ENCODE measurements at places on chromosomes 7 and 10.

GRCh38 chr10:95388109-95388471, 97.3 kb upstream of the PDLIM1 start:
- no peak for DNase-seq

DNA sequence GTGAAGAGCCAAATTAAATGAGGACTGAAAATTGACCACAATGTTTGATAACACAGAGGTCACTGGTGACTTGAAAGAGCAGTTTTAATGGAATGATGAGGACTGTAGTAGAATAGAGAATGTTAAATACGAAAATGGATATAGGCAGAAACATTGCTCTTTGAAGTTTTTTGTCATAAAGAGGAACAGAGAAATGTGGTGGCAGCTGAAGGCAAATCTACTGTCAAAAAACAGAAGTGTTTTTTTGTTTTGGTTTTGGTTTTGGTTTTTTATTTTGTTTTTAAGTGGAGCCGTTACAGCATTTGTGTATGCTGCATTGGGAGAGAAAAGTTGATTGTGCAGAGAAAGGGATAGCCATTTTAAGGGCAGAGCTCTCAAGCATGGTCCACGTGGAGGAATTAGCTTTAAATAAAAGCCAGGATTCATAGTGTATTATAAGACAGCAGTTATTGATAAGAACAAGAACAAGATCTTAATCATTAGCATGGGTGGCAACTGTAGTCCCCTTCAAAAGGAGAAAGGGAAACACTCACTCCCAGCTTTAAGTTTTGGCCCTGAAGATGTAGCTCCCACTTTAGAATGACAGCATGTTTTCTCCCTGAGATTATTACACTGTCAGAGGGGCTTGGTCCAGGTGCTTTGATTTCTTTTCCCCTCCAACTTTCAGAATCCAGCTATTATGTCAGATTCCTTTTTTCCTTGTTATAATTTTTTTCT, 156.7 kb upstream of the BET1 start:
- DNase-seq: no peak

DNA sequence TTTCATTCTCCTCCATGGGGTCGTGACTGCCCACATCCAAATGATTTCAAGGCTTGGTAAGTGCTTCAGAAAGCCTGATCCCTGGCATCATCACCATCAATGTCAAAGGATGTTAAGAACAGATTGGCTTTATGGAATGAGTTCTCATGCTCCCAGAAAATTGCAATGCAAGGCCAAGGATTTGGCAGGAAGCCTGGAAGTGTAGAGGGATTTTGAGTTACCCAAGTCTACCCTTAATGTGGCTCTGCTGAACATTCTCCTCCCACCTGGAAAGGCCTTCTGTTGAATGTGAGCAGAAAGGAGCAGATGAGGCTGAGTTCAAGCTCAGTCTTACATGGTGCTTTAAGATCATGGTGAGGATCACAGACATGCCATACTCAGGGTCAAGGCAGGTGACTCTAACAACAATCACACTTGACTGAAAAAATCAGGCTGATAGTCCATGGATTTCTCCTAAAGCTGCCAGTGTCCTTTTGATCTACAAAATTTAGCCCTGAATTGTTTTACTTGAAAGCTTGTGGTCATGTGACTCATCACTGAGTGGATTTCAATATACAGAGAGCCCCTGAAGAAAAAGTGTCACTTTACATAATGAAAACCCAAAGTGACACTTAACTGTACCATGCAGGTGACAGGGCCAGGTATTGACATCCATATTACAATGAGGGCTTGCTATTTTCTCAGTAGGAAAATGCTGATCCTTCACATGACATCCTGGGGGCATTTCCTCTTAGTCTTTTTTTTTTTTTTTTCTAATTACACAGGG, 111.1 kb upstream of the PDLIM1 start:
- no peak for DNase-seq

DNA sequence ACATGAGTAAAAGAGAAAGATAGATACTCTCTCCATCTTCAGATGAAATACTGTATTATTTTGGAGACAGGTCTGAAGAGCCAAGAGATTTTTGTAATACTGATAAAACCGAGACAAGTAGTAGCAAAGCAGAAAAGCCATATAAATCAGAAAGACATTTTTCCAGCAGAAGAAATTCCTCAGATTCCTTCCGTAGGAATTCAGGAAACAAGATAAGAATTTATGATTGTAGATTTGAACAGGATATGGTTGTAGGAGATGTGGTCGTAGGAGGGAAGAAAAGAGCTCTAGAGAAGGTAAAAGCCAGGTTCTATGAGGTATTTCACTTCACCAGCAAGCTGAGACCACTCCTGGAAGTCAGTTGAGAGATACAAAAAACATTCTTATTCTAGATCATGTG, 17.6 kb upstream of the AASS start:
- no peak for DNase-seq

GRCh38 chr10:31686599-31686998, 242.0 kb downstream of the ARHGAP12 start:
- DNase-seq: no peak

DNA sequence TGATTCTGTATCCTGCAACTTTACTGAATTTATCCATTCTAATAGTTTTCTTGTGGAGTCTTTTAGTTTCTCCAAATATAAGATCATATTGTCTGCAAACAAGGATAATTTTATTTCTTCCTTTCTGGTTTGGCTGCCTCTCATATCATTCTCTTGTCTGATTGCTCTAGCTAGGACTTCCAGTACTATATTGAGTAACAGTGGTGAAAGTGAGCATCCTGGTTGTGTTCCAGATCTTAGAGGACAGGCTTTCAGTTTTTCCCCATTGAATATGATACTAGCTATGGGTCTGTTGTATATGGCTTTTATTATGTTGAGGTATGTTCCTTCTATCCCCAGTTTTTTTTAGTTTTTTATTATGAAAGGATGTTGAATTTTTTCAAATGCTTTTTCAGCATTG, 28.2 kb downstream of the KLHL7 start:
- no peak for DNase-seq

GRCh38 chr10:98460837-98461499, 14.2 kb upstream of the HPS1 start:
- no peak for DNase-seq

- no peak for DNase-seq
Observed at GRCh38 chr7:96691702-96692101, 17.9 kb downstream of the SEM1 start.

- DNase-seq: no peak
Observed at GRCh38 chr10:100519311-100520051, at the start of gene SEC31B. TSS of gene SEC31B (minus strand) at chr10:100519861. CDS start at chr10:100516952, 2,909 bp downstream.

DNA sequence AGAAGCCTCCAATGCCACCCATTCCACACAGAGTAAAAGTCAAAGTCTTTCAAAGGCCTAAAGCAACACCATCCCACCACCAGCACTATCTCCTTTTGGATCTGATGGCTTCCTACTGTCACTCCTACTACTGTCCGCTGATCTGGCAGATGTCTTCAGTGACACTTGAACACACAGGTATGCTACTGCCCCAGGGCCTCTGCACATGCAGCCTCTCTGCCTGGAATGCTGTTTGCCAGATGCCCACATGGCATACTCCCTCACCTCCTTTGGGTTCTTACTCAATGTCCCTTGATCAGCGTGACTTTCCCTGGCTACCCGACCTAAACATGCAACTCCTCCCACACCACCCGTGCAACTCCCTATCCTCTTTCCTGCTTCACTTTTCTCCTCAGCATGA, 512.4 kb downstream of the KCNMA1 start:
- no peak for DNase-seq

- no peak for DNase-seq
Observed at GRCh38 chr7:28649811-28650210, 237.5 kb downstream of the CREB5 start.

- no peak for DNase-seq
Observed at GRCh38 chr10:35961501-35961900, 319.4 kb upstream of the FZD8 start.

GRCh38 chr10:126716366-126716765, 45.9 kb upstream of the C10orf90 start:
- no peak for DNase-seq

DNA sequence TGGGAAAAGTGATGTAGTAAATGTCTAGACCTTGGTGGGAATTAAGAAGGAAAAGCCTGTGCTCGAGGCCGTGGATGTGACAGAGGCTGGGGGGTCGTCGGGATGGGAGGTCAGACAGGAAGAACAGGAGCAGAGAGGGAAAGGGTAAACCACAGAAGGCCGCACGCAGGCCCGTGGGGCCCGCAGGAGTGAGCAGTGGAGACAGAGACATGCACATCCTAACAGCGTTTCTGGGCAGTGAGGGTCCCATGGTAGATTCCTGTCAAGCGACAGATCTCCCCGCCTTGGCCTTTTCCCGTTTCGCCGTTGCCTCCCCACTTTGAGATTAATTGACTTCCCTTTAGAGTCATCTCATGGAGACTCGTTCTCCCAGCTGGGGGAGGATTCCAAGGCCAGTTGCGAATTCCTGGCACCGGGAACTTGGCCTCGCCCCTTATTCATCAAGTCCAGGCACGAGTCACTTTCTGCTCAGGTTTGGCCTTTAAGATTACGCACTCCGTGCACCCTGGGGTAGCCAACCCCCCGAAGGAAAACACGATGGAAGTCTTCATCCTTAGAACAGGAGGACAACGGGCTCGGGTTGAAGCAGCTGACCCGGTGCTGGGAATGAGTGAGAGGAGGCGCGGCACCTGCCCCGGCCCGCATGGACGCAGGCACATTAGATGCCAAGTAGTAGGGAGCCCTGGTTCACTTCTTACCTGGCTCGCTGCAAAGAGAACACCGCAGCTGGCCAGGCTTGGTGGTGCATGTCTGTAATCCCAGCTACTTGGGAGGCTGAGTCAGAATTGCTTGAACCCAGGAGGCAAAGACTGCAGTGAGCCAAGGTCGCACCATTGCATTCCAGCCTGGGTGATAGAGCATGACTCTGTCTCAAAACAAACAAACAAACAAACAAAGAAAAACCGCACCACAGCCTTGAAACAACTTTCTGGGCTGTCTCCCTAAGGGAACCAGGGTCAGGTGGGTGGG, 315.2 kb upstream of the SHH start:
- no peak for DNase-seq

DNA sequence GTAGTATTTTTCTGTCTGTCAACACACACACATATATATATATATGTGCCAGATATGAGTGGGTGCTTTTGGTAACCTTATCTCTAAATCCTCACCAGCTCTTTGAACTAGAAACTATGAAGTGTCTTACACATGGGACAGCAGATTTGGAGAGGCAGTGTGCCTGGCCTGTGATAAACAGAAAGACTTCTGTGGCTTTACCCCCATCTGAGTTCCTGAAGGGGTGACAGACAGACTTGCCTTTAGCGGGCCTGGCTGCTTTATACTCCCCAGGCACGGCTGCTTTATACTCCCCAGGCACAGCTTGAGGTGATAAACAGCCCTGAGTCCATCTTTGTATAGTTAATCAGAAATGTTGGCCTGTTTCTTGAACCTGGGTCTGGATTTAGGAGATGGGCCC, 5.6 kb downstream of the BAG3 start:
- no peak for DNase-seq

DNA sequence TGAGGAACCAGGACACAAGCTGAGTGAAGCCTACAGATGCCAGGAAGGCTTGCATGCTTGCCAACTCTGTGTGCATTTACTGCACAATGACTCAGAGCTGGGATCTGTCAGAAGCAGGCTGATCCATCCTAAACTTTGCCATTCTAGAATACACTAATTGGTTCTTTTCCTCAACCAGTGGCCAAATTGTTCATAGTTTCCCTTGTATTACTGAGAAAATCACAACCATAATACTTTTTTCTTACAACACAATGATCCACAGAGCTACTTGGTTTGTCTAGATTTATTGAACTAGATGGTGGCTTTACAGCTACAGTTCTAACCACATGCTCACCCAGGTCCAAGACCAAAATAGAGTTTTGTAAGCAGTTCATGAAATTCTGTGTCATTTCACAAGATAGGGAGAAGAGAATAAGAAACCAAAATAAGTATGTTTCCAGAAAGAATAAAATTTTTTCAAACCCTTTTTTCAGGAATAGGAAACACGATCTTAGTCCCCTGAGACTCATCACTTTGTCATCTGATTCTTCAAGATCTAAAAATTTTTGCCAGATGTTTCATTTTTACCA, 21.0 kb upstream of the LRRC17 start:
- DNase-seq: no peak

GRCh38 chr10:53489335-53490182, 717.0 kb upstream of the MBL2 start:
- no peak for DNase-seq

GRCh38 chr7:128307061-128307460, 36.6 kb downstream of the RBM28 start:
- DNase-seq: no peak

DNA sequence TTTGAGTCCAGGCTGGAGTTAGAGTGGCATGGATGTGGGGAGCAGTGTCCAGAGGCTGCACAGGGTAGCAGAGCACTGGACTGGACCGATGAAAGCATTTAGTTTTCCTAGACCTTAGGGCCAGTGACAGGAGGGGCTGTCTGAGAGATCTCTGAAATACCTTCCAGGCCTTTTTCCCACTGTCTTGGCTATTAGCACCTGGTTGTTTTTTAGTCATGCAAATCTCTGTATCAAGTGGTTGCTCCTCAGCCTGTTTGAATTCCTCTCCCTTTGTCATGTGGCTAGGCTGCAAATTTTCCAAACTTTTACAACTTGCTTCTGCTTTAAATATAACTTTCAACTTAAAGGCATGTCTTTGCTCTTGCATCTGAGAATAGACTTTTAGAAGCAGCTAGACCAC, 504.3 kb upstream of the VSTM2A start:
- no peak for DNase-seq

- no peak for DNase-seq
Observed at GRCh38 chr10:42827201-42827600, 44.6 kb downstream of the BMS1 start.

- DNase-seq: no peak
Observed at GRCh38 chr7:42852531-42852930, 59.3 kb downstream of the C7orf25 start.

DNA sequence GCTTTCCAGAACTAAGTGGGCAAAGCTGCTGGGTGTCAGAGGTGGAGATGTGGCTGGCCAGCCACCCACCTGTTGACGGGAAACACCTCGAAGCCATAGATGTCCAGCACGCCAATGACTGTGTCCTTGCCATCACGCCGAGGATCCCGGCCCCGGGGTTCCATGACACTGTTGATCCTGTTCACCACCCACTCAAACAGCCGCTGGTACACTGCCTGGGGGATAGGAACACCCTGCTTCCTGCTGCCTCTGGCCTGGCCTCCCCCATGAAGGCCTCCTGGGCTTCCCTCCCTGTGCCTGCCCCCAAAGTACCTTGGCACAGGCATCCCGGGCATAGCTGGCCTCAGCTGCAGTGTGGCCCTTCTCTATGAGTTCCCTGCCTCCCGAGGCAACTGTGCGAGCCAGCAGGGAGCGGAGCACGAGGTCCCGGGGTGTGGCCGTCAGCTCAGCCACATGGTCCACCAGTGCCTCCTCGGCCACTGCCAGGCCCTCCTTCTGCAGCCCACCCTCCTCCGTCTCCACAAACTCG, 8.2 kb downstream of the MYO1G start:
- DNase-seq: no peak

- DNase-seq: no peak
Observed at GRCh38 chr7:115678086-115678982, 352.2 kb downstream of the TFEC start.

DNA sequence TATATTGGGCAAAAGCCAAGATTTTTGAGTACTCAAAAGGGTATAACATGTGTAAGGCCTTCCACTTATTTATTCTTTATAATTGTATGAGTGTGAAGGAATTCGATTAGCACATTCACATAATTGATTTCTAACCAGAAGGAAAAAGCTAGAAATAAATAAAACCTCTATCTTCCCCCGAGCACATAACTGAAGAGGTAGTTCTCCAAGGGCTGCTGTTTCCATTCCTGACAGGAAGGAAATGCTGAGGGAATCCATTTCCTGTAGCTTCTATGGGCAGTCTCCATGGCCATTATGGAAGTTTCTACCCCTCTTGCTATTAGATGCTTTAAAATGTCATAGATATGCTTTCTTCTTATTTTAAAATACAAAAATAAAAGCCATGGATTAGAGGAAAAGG, 70.5 kb upstream of the ABCB5 start:
- DNase-seq: no peak
